Endodermal cell (in vitro differentiated cells): ENCODE measurements at places on chromosomes 7 and 10.

GRCh38 chr10:76311752-76312636 is 880.6 kb downstream of the LRMDA start:
- H3K4me1 ChIP-seq: no peaks in the 10 kb centered on the region
- H3K27me3 ChIP-seq: no peaks in the 10 kb centered on the region
- H3K36me3 ChIP-seq: no peaks in the 10 kb centered on the region
- no peak overlapping the region for H3K4me3 ChIP-seq
- peak; percentile 83 for DNase-seq

DNA sequence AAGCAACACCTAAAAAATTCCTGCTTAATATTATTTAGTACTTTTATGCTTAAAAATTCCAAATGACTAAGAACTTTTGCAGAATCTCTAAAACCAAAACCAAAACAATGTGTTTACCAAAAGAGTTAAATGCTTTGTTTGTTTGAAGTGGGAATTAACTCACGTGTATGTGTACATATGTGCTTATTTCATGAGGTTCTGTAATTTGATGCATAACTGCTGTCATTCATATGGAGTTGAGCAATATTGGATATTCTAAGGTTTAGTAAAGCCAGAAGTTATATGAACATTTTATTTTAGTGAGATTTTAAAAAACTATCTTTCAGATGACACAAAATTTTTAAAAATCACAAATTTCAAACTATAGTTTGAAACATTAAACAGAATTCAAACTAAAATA is 157.1 kb downstream of the PIP4K2A start:
- no peak for DNase-seq

- DNase-seq: no peak
- H3K4me1 ChIP-seq: no peaks in the 10 kb centered on the region
- H3K36me3 ChIP-seq: peaks cover 92% of the 10 kb centered on the region
- no peak overlapping the region for H3K4me3 ChIP-seq
- H3K27ac ChIP-seq: no peak overlapping the region
Observed at GRCh38 chr7:98970016-98970615, 91.8 kb downstream of the TRRAP start.

GRCh38 chr7:81234896-81235295 is 316.0 kb upstream of the SEMA3C start:
- DNase-seq: no peak
- no peaks in the 10 kb centered on the region for H3K4me1 ChIP-seq
- no peak overlapping the region for H3K27ac ChIP-seq
- H3K4me3 ChIP-seq: no peak overlapping the region
- H3K36me3 ChIP-seq: no peaks in the 10 kb centered on the region
- no peaks in the 10 kb centered on the region for H3K27me3 ChIP-seq

DNA sequence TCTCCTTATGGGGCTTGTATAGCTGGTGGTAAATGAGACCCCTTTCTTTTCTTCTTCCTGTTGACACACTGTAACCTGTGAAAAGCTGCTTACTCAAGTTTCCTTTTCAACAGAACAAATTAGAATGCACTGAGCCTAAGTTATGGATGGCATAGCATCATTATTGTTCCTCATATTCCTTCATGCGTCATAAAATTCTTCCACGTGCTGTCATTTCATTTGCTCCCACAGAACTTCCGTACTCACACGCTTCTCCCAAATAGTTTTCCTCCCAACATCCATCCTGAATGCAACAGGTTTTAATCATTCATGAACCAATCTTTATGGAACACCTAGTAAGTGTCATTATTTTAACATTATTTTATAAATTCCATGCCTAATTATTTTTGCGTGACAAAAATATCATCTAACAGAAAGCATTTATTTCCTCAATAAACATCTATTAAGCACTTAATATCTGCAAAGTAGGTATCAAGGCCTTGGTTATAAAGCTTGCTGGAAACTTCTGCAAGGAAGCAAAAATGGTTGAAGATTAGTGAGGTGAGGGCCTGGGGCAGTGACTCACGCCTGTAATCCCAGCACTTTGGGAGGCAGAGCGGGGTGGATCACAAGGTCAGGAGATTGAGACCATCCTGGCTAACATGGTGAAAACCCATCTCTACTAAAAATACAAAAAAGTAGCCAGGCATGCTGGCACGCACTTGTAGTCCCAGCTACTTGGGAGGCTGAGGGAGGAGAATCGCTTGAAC is 18.9 kb upstream of the SEPTIN7 start:
- DNase-seq: no peak
- peaks cover 10% of the 10 kb centered on the region for H3K4me1 ChIP-seq
- no peak overlapping the region for H3K4me3 ChIP-seq
- H3K36me3 ChIP-seq: no peaks in the 10 kb centered on the region
- no peak overlapping the region for H3K27ac ChIP-seq

DNA sequence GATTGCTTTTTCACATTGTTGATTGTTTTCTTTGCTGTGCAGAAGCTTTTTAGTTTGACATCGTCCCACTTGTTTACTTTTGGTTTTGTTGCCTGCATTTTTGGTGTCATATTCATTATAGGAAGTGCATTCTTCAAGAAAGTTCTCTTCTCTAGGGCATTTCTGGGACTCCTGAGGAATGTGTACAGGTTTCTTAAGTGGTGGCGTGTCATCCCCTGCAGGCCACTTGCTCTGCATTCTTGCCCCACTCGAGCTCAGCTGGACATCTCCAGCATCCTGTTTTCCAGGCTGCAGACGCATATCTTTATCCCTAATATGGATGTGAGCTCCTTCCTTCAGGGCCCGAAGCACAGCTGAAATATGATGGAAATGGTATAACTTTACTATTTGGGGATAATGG is 255.6 kb upstream of the HABP2 start:
- no peak overlapping the region for H3K4me3 ChIP-seq
- H3K4me1 ChIP-seq: no peaks in the 10 kb centered on the region
- H3K27me3 ChIP-seq: peaks cover 19% of the 10 kb centered on the region
- DNase-seq: no peak
- H3K36me3 ChIP-seq: no peaks in the 10 kb centered on the region

DNA sequence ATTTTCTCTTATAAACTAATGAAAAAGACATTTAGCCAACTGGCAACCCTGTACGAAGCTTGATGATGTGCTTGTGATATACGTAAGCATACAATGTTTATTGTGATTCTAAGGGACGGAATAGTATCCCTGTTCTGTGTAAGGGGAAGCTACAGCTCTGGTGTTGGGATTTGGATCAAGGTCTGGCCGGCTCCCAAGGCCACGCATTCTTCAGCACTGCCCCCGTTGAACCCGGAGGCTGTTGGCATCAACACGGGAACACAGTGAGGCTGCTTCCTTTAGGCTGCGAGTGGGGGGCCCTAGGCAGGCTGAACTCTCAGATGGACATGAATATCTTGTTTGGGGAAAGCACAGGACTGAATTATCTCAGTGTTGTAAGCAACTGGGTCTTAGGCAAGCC is 180.6 kb downstream of the CAMK1D start:
- no peaks in the 10 kb centered on the region for H3K36me3 ChIP-seq
- H3K4me1 ChIP-seq: no peaks in the 10 kb centered on the region
- DNase-seq: peak; percentile 14

- no peaks in the 10 kb centered on the region for H3K36me3 ChIP-seq
- H3K4me1 ChIP-seq: peaks cover 5% of the 10 kb centered on the region
- no peak overlapping the region for H3K27ac ChIP-seq
- H3K4me3 ChIP-seq: no peak overlapping the region
- DNase-seq: no peak
Observed at GRCh38 chr7:19407270-19407669, 262.0 kb upstream of the FERD3L start.

DNA sequence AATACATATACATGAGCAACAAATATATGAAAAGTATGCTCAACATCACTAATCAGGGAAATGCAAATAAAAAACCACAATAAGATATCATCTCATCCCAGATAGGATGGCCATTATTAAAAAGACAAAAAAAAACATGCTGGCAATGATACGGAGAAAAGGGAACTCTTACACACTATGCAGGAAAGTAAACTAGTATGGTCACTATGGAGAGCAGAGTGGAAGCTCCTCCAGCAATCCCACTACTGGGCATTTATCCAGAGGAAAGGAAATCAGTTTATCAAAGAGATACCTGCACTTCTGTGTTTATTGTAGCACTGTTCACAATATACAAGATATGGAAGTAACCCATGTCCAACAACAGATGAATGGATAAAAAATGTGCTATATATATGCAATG is 217.5 kb downstream of the SDK1 start:
- H3K27ac ChIP-seq: no peak overlapping the region
- no peaks in the 10 kb centered on the region for H3K27me3 ChIP-seq
- H3K4me1 ChIP-seq: peaks cover 6% of the 10 kb centered on the region
- no peaks in the 10 kb centered on the region for H3K36me3 ChIP-seq

- no peaks in the 10 kb centered on the region for H3K27me3 ChIP-seq
- no peak overlapping the region for H3K4me3 ChIP-seq
- no peak overlapping the region for H3K27ac ChIP-seq
- no peaks in the 10 kb centered on the region for H3K36me3 ChIP-seq
- DNase-seq: no peak
Observed at GRCh38 chr10:109019001-109019424, 904.3 kb downstream of the XPNPEP1 start.

DNA sequence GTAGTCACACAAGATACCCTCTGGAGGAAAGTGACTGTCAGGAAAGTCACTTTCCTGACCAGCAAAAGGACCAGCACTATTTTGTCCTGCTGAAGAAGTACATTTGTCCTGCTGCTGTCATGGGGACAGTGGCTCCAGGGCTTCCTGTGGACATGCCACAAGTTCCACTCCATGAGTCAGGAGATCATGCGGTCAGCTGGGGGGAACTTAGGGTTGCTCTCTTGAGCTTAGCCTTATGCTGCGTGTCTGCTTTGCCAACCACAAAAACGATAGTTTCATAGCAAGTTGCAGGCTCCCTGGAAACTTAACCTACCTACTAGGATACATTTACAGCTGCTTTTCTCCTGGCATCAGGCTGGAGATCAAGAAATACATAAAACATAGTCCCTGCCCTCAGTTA is 19.8 kb upstream of the ALOX5 start:
- H3K27ac ChIP-seq: no peak overlapping the region
- no peaks in the 10 kb centered on the region for H3K36me3 ChIP-seq
- DNase-seq: no peak
- H3K27me3 ChIP-seq: no peaks in the 10 kb centered on the region

DNA sequence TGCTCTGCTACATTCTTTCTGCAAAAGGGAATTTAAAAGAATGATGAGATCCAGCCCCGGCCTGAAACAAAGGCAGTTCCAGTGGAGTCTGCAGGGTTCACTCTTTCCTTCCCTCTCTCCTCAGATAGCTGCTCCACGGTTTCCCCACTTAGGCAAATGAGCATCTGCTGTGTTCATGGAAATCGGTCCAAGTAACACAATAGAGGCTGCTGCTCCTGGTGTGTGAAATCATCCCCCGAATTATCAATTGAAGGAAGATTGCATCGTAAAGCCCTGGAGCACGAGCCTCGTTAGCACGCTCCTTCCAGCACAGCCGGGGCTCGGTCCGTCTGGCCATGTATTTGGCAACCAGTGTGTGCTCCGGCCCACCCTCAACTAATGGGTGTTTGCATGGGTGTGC is 108.3 kb upstream of the DPP6 start:
- H3K4me3 ChIP-seq: no peak overlapping the region
- H3K27me3 ChIP-seq: no peaks in the 10 kb centered on the region
- H3K36me3 ChIP-seq: no peaks in the 10 kb centered on the region
- peak overlapping the region; percentile 84 for H3K27ac ChIP-seq
- H3K4me1 ChIP-seq: no peaks in the 10 kb centered on the region

DNA sequence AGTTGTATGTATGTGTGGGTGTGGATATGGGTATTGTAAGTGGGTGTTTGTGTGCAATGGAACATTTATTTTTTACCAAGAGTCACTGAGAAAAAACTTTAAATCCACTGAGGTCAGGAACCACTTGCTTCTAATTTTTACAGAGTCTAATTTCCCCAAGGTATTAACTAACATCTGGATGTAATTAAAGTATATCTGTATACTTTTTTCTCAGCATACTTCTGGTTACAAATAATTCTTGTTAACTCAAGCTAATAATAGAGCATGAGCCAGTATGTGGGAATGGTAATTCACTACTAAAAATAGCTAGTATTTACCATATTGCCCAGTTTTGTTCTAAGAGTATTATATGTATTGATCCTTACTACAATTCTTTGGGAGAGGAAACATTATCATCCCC is 24.6 kb upstream of the STEAP4 start:
- H3K27me3 ChIP-seq: no peaks in the 10 kb centered on the region
- no peaks in the 10 kb centered on the region for H3K4me1 ChIP-seq
- no peak overlapping the region for H3K4me3 ChIP-seq
- H3K36me3 ChIP-seq: no peaks in the 10 kb centered on the region
- no peak for DNase-seq

DNA sequence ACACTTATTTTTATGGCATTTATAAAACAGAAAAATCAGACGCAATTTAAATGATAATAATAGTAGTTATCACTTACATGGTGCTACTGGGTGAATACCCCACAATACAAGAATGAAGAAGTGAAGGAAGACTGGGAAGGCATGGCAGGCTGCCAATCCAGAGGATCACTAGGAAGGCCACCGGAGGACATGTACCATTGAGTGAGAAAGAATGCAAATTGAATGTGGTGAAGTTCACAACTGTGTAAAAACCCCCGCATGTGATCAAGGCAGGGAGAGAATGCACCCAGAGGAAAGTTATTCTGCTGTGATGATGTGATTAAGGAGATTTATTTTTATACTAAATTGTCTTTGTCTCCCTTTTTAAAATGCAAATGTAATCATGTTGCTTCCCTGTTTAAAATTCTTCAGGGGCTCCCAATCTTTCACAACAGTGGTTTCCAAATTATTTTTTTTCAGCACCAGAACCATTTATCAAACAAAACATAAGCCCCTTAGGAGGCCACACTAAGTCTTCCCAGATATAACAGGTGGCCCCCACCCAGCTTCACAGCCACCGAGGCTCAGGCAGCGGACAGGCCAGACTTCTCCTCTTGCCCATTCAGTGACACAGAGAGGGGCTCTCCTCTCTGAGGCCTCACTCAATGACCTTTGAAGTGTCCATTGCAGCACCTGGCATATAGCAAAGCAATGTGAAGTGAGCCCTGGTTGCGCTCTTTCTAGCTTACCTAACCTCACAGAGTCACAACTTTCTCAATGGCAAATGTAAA is 59.6 kb downstream of the FRMPD2 start:
- no peak for DNase-seq
- peaks cover 28% of the 10 kb centered on the region for H3K27me3 ChIP-seq
- no peak overlapping the region for H3K4me3 ChIP-seq
- H3K27ac ChIP-seq: no peak overlapping the region

DNA sequence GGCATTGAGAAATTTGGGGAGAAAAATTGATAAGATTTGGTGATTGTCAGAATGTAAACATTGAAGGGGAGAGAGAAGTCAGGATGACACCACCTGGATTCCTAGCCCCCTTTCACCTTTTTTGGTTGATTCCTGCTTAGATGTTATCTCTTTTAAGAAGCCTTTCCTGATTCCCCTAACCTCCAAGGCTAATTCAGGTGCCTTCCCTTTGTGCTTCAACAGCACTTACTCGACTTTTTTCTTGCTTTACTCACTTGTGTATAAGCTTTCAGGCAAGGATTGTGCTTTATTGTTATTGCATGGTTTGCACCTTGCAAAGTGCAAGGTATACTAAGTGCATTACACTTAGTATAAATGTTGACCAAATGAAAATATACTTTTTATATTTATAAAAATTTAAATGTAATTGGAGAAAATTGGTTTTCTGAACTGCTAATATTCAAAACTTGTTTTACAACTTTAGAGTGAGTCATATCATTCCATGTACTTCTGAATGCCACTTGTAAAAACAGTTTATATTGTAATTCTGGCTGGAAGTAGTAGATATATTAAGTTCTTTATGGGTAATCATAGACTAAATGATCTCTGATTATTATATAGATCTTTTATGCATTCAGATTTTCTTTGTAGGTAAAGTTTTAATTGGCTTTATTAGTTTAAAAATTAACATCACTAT is 13.2 kb downstream of the SHOC2 start:
- peaks cover 12% of the 10 kb centered on the region for H3K4me1 ChIP-seq
- no peak overlapping the region for H3K4me3 ChIP-seq
- DNase-seq: no peak
- no peaks in the 10 kb centered on the region for H3K27me3 ChIP-seq
- H3K27ac ChIP-seq: no peak overlapping the region
